Activated CD4-positive, alpha-beta T cell treated with anti-CD3 and anti-CD28 coated beads for 1 hour (primary cell): ENCODE measurements at places on chromosomes 7 and 10.

GRCh38 chr10:87000491-87000890, 19.6 kb upstream of the FAM25A start:
- no peak for DNase-seq

DNA sequence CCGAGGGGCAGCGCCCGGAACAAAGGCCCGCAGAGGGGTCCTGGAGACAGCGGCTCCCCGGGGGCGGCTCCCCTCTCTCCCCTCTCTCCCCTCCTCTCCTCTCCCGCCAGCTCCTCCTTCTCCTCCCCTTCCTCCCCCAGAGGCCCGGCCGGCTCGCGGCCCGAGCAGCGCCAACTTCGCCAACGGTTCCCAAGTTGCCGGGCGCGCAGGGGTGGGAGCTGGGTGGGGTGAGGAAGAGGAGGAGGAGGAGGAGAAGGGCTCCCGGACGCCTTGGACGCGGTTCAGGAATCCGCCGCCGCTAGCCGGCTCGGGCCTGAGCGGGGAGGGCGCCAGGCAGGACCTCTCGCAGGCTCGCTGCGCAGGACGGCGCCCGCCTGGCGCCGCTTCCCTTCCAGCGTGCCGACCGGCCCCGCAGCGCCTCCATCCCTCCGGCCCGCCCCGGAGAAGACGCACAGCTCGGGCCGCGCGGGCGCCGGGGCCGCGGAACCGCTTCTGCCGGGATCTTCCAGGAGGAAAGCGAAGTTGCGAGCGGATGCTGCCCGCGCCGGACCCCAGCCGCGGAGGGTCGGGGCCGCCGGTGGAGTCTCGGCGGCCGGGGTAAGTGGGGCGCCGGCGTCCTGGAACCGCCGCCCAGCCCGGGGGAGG, at the start of gene CHST3:
TSS of gene CHST3 (plus strand) at position 298 of the 645 bp plus-strand sequence. CDS start 41,448 bp downstream, outside the sequence.
- no peak for DNase-seq

DNA sequence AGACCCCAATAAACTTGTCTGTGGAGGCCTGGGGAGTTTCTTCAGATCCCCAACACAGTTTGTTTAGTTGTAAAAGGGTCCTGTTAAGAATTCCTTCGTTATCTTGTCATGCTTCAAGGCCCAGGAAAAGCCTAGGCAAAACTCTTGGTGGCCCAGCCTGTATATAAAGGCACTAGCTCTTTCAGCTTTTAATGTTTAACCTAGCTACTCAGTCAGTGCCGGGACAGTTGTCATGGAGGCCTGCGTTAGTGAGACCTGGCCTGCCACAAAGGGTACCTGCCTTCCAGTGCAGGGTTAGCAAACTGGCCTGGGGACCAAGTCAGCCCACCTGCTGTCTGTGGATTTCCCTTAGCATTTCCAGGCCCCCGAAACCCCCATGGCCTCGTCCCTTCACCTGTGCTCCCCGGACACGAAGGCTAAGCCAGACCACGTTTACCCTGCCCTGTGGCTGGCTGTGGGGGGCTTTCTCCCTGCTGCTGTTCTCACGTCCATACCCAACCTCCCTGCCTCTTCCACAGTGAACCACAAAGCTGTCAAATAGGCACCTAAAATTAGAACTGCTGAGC, 96.9 kb upstream of the PPP2R2D start:
- no peak for DNase-seq

DNA sequence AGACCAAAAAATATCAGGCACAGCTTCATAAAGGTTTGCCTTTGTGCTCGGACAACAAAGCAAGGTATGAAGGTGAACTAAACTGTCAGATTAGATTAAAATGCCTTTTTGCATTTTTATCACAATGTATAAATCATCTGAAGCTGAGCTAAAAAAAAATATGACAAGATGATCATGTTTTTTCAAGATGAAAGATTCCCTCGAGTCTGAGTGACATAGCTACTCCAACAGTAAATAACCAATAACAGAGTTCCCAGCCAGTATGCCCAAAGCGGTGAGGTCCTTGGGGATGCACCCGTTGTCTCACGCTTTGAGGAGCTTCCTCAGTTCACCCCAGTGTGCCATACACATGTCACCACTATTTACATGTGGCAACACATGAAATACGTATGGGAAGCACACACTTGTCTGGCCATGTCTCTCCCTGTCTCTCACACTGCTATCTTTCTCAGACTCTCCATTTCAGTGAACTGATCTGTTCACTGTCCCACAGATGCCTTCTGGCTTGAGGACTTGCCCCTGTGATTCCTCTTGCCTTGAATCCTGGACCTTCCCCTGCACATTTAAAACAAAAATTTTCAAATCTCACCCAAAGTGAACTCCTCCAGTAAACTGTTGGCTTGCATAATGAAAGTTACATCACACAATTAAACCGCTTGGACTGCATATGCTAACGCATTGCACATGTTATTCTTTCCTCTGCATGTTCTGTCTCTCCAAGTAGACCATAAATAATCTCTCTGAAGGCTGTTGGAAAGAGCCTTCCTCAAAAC, 2.6 kb upstream of the PIK3CG start:
- no peak for DNase-seq

DNA sequence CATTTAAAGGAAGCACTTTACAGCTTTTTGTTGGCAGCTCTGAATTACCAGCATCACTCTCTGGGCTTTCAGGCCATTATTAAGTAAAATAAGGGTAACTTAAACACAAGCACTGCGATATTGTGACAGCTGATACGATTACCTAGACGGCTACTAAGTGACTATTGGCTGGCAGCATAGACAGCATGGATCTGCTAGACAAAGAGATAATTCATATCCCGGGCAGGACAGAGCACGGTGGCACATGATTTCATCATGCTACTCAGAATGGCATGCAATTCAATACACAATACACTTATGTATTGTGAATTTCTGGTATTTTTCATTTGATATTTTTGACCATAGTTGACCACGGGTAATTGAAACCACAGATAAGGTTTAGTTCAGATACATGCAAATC, 522.0 kb upstream of the LRRN3 start:
- no peak for DNase-seq

- DNase-seq = no peak
These were observed 257.0 kb upstream of the AUTS2 start for GRCh38 chr7:69341288-69341687.

- DNase-seq = no peak
These were observed 199.0 kb downstream of the EMX2 start for GRCh38 chr10:117741524-117741923.

- DNase-seq = no peak
These were observed 2.6 kb upstream of the ZNRF2 start for GRCh38 chr7:30281791-30282190.

- DNase-seq = no peak
These were observed 233.6 kb upstream of the CCDC6 start for GRCh38 chr10:60139798-60140566.

- no peak for DNase-seq
These were observed 6.2 kb downstream of the AVL9 start for GRCh38 chr7:32501522-32501921.

DNA sequence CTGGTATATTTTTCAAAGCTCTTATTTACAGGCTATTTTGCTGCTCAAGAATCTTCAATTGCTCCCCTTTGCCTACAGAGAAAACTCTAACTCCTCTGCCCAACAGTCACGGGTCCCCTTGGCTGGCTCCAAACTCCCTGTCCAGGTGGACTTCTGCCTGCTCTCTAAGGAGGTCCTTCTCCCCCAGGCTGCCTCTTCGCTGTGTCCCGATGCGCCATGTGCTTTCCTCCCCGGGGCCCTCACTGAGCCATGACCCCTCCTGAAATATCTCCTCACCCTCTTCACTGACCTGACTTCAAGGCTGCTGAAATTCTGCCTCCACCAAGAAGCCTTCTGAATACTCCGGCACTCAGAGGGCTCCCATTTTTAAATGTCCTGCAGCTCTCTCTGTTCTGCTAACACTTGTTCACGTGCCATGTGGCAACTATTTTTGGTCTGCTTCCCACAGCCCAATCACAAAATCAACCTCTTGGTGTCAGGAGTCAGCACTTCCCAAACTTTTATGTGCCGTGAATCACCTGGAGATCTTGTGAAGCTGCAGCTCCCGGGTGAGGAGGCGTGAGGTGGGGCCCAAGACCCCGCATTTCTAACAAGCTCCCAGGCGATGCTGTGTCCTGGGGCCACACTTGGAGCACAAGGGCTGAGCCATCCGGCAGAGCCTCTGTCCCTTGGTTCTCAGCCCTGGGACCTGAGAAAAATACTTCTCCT, 85.7 kb upstream of the COL13A1 start:
- DNase-seq = no peak
